Activated CD8-positive, alpha-beta memory T cell treated with anti-CD3 and anti-CD28 coated beads for 48 hours (primary cell): ENCODE measurements at places on chromosomes 1 and 21.

DNA sequence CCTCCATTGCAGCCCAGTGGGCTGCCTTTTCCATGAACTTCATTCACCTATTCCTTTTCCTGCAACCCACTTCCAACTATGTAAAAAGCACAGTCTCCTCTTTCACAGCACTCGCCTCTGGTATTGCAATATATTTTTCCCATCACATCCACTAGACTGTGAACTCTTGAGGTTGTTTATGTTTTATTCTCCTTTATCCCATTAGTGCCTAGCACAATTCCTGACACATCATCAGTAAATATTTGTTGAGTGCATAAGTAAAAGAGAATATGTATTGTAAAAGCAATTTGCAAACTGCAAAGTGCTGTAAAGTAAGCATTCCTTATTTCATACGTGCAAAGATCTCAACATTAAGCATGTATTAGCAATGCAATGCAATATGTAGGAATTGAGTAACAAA lies 27.9 kb upstream of the NRIP1 start:
- DNase-seq: no peak

- no peak for DNase-seq
Observed at GRCh38 chr1:183032122-183032921, 9.1 kb downstream of the LAMC1 start.

DNA sequence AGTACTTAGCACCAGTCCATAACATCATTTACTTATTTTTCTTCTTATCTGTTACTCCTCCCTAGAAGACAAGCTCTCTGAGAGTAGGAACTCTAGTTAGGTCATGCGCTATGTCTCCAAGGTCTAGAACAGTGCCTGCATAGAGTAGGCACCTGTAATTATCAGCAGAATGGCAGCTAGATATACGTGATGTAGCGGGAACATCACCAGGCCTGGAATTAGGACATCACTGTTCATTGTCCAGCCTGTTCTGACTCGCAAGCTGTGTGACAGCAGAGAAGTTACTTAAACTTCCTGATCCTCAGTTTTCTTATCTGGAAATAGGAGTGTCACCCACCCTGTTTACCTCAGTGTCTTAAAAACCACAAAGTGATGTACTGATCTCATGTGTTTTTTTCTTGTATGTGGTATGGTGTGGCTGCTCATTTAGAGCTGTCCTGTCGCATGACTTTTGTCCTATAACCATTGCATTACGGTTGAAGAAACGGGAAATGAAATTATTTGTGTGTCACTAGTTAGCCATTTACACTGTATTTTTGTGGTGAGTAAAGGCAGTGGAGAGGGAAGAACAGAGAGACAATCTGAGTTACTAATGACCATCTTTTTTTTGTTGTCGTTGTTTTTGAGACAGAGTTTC lies 37.1 kb upstream of the EXO1 start:
- no peak for DNase-seq

DNA sequence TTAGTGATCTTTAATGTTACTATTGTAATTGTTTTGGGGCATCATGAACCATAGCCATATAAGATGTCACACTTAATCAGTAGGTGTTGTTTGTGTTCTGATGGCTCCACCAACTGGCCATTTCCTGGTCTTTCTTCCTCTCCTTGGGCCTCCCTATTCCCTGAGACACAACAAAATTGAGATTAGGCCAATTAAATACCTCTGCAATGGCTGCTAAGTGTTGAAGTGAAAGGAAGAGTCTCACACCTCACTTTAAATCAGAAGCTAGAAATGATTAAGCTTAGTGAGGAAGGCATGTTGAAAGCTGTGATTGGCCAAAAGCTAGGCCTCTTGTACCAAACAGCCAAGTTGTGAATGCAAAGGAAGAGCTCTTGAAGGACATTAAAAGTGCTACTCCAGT lies 30.7 kb downstream of the PPP2R5A start:
- no peak for DNase-seq
